ENCODE measurements at places on chromosomes 7 and 10.

DNA sequence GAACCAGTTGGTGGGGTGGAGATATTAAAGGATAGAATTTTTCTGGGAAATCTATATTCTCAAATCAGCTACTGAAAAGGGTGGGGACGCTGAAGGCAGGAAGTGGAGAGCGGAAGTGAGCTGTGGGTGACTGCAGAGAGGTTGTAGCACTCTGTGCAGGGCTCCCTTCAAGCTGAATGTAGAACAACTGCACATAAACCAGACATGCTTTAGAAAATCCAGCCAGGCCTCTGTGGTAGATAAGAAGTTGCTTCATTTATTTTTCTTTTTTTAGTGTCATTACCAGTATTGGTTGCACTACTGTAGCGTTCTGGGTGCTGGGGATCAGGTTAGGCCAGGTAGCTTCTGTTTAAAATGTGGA is 127.8 kb downstream of the CELF2 start:
- DNase-seq, result no peak

DNA sequence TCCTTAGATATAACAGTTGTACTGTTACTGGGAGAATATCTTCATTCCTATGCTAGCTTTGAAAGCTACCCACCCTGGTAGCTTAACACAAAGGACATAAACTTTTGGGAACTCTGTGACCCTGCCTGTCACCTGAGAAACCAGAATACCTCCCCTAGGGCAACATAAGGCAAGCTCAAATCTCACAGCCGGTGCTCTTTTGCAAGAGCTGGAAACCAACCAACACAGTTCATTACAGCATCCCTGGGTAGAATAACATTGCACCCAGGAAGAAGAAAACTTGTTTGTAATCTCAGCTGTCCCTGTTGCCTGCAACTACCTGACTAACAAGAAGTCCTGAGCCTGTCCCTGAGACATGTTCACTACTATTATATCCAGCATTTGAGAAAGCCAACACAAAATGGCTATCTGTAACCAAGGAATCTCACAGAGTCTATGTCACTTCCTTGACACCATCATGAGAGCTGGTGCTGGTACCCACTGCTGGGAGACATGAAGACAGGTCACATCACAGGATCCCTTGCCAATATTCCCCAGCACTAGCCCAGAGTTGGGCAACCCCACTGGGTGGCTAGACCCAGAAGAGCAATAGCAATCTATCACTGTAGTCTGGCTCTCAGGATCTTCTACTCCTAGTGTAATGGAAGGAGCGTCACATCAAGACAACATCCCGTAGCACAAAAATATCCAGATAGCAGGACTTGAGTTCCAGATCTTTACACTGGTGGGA is 31.3 kb downstream of the AKR1C3 start:
- DNase-seq, result no peak

- DNase-seq, result no peak
These were observed 32.0 kb upstream of the PLEKHA1 start for GRCh38 chr10:122342293-122343134.

DNA sequence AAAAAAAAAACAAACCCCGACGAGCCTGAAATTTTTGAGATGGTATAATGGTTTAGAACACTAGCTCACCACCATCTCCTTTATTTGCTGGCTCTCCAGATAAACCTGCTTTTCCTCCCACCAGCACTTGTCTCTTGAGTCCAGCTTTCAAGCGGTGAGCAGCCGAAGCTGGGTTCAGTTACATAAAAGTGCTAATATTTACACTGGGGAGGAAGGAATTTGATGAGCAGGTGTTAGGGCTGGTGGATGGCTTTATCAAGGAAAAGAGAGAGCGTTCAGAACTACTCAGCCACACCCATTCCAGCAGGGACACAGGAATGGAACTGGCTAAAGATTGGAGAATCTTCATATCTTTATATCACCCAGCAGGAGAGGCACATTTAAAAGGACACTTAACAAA is 6.6 kb upstream of the CALML3 start:
- peak; percentile 80 for DNase-seq

DNA sequence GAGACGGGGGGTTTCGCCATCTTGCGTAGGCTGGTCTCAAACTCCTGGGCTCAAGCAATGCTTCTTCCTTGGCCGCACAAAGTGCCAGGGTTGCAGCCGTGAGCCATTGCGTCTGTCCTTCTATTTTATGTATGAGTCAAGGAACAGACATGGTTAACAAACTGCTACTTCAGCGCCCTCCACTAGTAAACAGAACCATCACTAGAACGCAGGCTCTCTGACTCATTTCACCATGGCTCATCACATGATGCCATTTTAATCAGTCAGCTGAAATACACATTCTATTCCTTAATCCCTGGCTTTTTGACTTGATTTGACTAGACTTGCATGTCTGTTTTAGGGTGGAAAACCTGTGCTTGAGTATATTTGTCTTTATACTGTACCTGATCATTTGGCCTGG is 41.3 kb downstream of the CELF2 start:
- DNase-seq, result no peak

- no peak for DNase-seq
These were observed 505 bp upstream of the FAM204A start for GRCh38 chr10:118342638-118343020.

GRCh38 chr7:42926204-42926603 is 5.8 kb downstream of the PSMA2 start:
- DNase-seq, result no peak
